EL (cell line): ENCODE measurements at places on chromosomes 4 and X.

DNA sequence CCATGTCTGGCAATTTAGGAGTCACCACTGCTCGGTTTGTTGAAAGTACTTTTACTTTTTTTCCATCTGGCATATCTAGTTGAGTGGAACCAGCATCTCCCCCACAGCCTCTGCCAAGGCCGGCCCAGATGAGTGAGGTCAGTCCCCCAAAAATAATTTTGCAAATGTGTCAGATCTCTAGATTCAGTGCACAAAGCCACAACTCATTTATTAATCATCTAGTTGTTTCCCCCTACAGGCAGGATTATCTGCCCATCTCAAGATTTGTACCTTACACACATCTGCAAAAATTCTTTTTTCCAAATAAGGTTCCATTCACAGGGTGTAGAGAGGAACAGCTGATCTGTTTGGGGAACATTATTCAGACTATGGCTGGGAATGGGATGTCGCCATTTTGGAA, 174.0 kb upstream of the MXRA5 start:
- no peak for DNase-seq

DNA sequence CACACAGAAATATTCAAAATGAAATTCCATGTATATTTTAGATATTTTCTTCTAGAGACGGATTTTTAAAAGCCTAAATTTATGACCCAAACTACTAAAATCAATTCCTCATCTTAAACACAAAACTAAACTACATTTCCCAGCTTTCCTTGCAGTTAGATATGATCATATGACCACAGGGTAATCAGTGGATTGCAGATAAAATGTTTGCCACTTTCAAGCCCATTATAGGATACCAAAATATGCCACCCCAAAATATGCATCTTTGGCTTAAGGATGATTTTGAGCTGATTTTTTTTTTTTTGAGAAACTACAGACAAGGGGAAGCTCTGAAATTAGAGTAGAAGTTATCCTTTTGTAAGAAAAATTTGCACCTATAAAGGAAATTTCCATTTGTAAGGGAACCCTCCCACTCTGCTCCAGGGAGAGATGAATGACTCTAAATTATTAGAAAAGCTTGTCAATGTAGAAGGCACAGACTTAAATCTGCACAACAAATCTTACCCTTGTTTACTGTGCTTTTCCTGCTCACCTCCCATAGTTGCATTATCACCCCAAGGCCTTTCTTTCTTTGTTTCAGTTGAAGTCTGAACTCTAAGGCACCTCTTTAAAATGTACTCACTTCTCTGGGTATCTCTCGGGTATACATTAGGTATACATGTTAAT, 503.0 kb downstream of the PDHA2 start:
- DNase-seq, result no peak

- DNase-seq, result no peak
These were observed 188.2 kb upstream of the ATP6AP2 start for GRCh38 chrX:40392599-40392998.

GRCh38 chr4:181525634-181526033, 717.6 kb upstream of the TENM3 start:
- no peak for DNase-seq

DNA sequence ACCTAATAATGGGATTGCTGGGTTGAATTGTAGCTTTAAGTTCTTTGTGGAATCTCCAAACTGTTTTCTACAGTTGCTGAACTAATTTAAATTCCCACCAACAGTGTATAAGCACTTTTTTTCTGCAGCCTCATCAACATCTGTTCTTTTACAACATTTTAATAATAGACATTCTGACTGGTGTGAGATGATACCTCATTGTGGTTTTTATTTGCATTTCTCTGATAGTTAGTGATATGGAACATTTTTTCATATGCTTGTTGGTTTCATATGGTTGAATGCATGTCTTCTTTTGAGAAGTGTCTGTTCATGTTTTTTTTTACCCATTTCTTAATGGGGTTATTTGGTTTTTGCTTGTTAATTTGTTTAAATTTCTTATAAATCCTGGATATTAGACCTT, 1718.9 kb downstream of the C4orf33 start:
- DNase-seq, result no peak

- no peak for DNase-seq
These were observed 477.6 kb upstream of the GRID2 start for GRCh38 chr4:91826186-91826585.

DNA sequence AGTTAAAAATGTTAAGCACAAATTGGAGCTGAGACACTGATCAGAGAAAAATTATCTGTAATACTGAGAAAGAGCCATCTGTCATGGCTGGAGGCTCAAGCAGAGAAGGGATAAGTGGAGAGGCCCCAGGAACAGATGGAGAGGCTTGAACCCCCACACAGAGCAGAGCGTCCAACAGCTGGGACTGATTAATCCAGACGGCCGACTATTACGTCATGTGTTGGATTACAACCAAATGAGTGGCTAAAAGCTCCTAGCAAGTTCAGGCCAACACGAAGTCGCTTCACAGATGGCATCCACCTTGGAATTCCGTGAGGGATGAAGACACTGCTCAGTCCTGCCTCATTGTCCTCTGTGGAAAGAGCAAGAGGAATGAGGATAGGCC, 57.7 kb upstream of the ATXN3L start:
- peak; percentile 86 for DNase-seq

GRCh38 chr4:56874923-56875322, 32.8 kb upstream of the REST start:
- no peak for DNase-seq

DNA sequence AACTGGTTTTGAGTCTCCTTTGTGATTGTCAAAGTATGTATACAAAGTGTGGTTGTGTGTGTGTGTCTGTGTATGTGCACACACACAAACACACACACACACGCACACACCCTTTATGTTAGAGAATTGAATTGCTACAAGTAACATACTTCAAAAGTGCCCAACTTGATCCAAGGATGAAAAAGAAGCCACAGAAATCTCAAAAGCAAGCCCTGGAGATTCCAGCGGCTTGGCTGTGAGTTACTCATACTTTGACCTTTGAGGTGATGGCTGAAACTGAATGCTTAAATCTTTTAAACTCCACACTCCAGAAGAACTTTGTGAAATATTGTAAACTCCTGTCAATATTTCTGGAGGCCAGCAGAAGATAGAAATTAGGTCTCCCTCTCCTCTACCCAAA, 168.4 kb upstream of the NRK start:
- no peak for DNase-seq

GRCh38 chr4:83114576-83114975, at the start of gene PLAC8:
PLAC8 (minus strand) TSS chr4:83114729; CDS start chr4:83107921, 6,808 bp downstream.
- DNase-seq, result peak; percentile 52

DNA sequence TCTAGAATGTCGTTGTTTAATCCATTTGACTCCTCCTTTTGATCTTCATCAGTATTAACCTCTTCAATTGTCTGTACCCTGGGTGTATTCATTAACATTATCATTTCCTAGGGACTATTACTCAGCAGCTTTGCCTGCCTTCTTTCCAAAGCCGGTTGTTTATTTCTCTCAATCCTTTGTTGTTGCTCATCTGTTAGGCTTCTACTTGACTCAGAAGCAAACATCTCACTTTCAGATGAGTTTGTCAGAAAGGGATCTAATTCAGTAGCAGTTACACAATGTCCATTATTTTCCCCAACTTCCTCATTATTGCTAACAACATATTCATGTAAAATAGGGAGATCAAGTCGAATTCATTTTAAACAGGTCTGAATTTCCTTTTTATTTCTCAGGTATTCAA, 22.1 kb upstream of the HSD17B10 start:
- DNase-seq, result peak; percentile 47

GRCh38 chr4:79340568-79340967, 14.7 kb upstream of the NAA11 start:
- no peak for DNase-seq

DNA sequence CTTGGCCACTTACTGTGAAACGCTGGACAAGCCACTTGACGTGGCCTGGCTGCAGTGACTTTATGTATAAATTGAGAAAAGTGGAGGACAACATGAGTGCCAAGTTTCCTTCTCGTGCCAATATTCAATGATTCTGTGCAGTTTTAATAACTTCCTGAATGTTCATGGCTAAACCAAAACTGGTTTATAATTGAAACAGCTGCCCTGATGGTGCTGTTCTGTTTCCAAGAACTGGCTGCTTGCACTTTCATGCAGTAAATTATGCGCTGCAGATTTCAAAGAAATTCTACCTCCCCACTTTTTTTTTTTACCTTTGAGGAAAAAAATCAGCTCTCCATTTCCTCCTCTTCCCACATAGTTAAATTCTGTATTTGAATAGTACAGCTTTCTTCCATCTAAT, 205.2 kb upstream of the CASK start:
- no peak for DNase-seq

- no peak for DNase-seq
These were observed 1.0 kb downstream of the SH3BGRL start for GRCh38 chrX:81202943-81203342.

GRCh38 chr4:79185526-79186045, 140.3 kb downstream of the NAA11 start:
- no peak for DNase-seq

- no peak for DNase-seq
These were observed 5.7 kb downstream of the CYP2U1 start for GRCh38 chr4:107937040-107937439.

DNA sequence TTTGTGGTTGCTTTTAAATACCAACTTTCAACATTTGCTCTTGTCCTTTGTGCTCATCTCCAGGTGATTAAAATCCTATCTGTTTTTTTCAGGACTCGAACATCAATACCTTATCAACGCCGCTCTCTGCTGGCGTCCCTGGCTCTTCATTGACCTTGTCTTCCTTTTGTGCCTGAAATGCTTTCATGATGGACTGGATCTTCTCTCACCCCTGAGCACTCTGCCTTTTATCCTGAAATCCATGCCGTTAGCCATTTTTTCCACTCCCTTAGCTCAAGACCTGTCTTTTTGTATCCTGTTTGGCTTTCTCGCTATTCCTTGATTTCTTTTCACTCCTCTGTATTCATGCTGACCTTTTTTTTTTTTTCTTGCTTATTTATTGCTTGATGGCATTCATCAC, 549.5 kb upstream of the CPEB2 start:
- DNase-seq, result no peak

DNA sequence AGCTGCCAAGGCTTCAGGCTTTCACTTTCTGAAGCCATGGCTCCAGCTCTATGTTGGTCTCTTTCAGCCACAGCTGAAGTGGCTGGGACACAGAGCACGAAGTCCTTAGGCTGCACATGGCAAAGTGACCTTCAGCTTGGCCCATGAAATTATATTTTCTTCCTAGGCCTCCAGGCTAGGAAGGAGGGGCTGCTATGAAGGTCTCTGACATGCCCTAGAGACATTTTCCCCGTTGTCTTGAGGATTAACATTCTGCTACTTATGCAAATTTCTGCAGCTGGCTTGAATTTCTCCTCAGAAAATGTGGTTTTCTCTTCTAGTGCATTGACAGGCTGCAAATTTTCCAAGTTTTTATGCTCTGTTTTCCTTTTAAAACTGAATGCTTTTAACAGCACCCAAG, 99.8 kb upstream of the KCNIP4 start:
- no peak for DNase-seq

GRCh38 chr4:6120361-6120760, 80.0 kb downstream of the JAKMIP1 start:
- DNase-seq, result no peak
